ENCODE measurements at places on chromosomes 11 and 22. TPM values are rescaled to one million over a fixed set of nuclear protein-coding genes. Genes with fewer than 3 reads are reported as not detected.
A peak's percentile ranks its signal among the peaks of the same experiment; 100 is the strongest.

- peak; percentile 39 for DNase-seq
These were observed 27.8 kb downstream of the WEE1 start for GRCh38 chr11:9601037-9601875.

DNA sequence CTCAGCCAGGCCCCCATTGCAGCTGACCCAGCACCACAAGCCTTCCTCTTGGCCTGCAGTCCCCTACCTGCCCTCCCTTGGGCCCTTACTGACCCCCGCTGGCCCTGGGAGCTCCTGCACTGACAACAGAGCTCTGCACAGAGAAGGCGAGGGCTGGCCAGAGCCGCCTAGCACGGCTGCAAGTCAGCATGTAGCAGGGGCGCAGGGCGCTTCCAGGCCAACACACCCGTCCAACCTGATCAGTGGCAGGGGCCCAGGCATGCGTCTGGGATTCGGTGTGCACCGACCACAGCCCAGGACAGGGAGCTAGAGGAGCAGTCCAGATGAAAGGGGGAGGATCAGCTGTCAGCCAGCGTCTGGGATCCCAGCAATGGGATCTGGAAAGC is 7.6 kb downstream of the WNT7B start:
- DNase-seq: no peak

DNA sequence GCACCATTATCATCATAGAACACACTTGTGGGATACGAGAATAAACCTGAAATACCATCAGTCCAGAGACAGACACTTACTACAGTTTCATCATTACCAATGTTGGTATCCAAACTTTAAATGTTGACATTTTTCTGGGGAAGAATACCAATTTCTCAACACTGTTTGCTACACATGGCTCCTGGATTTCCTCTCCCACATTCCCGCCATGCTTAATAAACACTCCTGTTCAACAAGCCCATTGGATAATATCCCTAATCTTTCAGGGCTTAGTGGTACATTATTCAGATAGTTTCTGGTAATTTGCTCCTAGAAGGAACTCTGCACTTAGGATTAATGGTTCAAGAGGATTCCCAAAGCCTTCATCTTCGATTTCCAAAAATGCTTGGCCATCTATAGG is 48.2 kb downstream of the CSF2RB start:
- DNase-seq: no peak

GRCh38 chr22:22865311-22866072 is 22.1 kb upstream of the IGLL5 start:
- peak; percentile 14 for DNase-seq

Gene SOX10
- not detected for polyA plus RNA-seq

- DNase-seq: peak; percentile 74
These were observed 91.6 kb downstream of the STIM1 start for GRCh38 chr11:3947061-3947460.

Data from CD8-positive, alpha-beta memory T cell (primary cell).